ENCODE measurements at places on chromosomes 5 and 9. TPM values are rescaled to one million over a fixed set of nuclear protein-coding genes. Genes with fewer than 3 reads are reported as not detected.

The ANKDD1B gene
- total RNA-seq = 0.10 TPM

DNA sequence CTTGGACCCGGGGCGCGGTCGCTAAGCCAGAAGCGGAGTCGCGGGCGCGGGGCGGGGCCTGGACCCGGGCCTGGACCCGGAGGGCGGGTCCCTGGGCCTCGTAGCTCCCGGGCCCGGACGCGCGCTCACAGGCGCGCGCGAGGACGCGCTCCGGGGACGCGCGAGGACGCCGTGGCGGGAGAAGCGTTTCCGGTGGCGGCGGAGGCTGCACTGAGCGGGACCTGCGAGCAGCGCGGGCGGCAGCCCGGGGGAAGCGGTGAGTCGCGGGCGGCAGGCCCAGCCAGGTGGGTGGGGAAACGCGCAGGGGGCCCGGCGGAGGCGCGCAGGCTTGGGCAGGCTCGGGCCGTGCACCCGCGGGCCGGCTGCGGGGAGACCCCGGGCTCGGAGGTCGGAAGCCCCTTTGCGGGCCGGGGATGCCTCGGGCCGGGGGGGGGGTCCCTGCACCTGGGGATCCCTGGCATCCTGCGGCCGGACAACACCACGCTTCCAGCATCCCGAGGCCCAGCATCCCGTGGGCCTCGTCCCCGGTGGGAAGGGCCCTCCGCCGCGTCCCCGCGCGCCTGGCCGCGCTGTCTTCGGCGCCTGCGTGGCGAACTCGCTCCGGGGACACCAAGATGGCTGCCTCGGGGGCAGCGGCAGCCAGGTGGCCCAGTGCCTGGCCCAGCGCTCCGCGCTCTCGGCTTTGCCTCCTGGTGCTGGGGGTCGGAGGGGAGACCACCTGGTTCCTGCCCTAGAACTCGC lies at the start of gene SFXN1:
Gene SFXN1 (plus strand): TSS at position 177 of the 741 bp plus-strand sequence. CDS start 13,544 bp downstream, outside the sequence.
- DNase-seq = no peak
- H3K27ac ChIP-seq = peak within 1 kb of the TSS; percentile 92
- peak within 1 kb of the TSS; percentile 99 for H3K4me3 ChIP-seq
- peaks cover 5% of the 10 kb centered on the region for H3K4me1 ChIP-seq

The GEMIN5 gene
- 29.5 TPM for total RNA-seq

DNA sequence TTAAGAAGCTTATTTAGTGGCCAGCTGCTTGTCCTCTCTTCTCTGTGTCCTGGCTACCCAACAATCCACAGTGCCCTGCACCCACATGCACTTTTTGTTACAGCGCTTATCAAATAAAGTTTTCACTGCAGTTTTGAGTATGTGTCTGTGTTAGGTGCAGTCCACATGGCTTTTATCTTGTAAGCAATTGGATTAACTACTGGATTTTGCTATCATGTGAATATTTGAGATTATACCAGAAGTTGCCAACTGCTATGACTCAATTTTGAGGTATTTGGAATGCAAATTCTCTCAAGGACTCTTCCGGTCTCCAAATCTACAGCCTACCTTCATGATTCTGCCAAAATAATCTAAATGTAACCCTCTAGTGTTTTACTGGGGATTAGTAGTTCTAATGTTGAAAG lies 690.2 kb downstream of the NR2F1-AS1 start:
- no peaks in the 10 kb centered on the region for H3K27me3 ChIP-seq
- no peak overlapping the region for H3K27ac ChIP-seq
- no peak for DNase-seq

DNA sequence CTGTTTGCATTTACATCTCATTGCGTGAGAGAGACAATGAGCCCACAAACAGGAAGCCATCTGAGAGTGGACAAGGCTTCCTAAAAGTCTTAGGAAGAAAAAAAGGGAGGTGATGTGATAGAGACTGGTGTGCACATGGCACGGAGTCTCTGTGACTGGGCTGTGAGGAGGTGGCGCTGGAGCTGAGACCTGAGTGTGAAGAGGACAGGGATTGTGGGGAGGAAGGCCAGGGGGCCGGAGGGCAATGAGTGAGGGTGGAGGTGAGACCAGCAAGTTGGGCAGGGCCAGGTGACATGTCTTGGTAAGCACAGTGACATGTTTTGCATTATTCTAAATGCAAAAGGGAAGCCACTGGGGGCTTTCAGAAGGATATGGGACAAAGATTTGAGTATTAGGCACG lies 45.0 kb downstream of the TSPAN17 start:
- H3K4me1 ChIP-seq = no peaks in the 10 kb centered on the region
- no peaks in the 10 kb centered on the region for H3K27me3 ChIP-seq
- no peak for DNase-seq

GRCh38 chr5:122154910-122155309 lies 25.6 kb downstream of the ZNF474 start:
- H3K27me3 ChIP-seq = no peaks in the 10 kb centered on the region
- H3K36me3 ChIP-seq = no peaks in the 10 kb centered on the region
- H3K27ac ChIP-seq = no peak overlapping the region
- no peak for DNase-seq

GRCh38 chr9:109020581-109021511 lies 7.5 kb upstream of the CTNNAL1 start:
- no peak overlapping the region for H3K27ac ChIP-seq
- H3K4me1 ChIP-seq = peaks cover 6% of the 10 kb centered on the region
- no peaks in the 10 kb centered on the region for H3K27me3 ChIP-seq
